Tibial artery (tissue), 4 donors: ENCODE measurements at places on chromosomes 1 and 21.

DNA sequence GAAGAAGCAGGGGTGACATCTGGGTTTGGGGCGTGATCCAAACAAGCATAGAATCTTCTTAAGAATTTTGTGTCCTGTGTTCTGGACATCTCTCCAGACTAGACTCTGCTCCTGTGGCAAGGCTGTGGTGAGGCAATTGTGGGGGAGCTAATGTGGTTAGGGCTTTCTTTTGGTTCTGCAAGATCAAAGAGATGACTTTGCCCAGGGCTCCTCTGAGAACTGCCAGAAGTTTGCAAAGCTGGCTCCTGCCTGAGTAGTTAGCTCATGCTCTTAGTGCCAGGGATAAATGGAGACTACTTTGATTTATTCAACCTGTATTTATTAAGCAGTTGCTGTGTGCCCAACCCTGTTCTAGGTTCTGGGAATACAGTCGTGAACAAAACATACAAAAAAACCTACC, 34.0 kb upstream of the CRNN start:
- no peak for DNase-seq

DNA sequence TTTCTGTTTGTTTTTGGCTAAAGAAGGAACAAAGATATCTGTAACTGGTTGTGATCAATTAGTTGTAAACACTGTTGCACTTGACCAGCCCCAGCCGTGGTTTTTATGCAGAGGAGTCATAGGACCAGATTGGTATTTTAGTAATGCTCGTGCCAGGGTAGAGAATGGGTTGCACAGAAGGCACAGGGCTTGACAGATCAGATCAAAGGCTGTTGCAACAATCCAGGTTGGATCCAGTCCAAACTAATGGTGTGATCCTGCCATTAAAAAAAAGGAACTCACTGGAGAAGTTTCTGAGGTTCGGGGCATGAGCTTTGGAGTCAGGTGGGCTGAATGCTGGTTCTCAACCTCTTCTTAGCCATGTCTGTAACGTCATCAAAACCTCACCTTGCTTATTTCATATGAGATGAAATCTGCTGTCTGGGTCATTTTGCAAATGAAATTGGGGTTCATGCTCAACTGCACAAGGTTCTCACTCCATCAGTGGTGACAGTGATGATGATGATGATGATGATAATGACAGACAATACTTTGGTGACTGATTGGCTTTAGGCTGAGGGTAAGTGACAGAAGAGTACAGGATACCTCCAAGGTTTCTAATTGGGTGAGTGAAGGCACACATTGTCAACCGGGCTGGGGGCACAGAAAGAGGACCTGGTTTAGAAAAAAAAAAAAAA, 43.1 kb downstream of the ZNF281 start:
- DNase-seq, result no peak

GRCh38 chr1:223242971-223243370, 99.9 kb upstream of the TLR5 start:
- no peak for DNase-seq

- DNase-seq, result no peak
Measured at GRCh38 chr21:39454949-39455668, 3.3 kb downstream of the SH3BGR start.

GRCh38 chr1:21217812-21218596, 41.3 kb upstream of the EIF4G3 start:
- no peak for DNase-seq

GRCh38 chr1:10001016-10001665, 4.1 kb downstream of the RBP7 start:
- DNase-seq, result no peak

GRCh38 chr21:21897275-21897883, 899.2 kb downstream of the NCAM2 start:
- DNase-seq, result no peak

- peak; percentile 44 for DNase-seq
Measured at GRCh38 chr1:156623946-156624813, 5.0 kb downstream of the HAPLN2 start.

DNA sequence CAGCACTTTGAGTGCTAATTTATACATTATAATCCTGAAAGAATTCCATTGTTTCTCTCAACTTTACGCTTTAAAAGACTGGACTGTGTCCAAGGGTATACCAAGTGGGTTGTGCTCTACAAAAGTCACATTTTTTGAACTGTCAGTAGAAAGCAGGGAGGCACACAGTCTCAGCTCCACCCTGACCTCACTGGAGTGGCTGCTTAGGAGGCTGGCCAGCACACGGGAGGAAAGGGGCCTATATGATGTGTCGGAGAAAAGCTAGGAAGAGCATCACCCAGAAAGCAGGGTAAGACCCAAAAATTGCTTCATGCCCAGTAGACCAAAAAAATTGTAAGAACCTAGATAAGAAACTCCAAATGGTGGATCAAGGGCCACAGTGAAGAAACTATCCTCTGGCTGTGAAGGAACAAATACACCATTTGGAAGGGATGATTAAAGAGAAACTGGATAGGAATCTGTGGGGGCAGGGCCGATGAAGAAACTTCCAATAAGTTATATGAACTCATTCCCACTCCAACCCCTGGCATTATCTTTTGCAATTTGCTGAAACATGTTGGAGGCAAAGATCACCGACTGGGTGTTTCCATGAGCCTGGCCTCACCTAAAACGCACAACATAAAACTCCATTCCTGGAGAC, 1.9 kb downstream of the S100A10 start:
- DNase-seq, result no peak

- DNase-seq, result no peak
Measured at GRCh38 chr1:240188139-240188538, 96.5 kb downstream of the FMN2 start.

GRCh38 chr1:113534875-113535274, 144.6 kb downstream of the MAGI3 start:
- no peak for DNase-seq

- no peak for DNase-seq
Measured at GRCh38 chr1:192983349-192983980, 75.7 kb downstream of the UCHL5 start.

- no peak for DNase-seq
Measured at GRCh38 chr1:40858856-40859416, 3.2 kb downstream of the CITED4 start.

DNA sequence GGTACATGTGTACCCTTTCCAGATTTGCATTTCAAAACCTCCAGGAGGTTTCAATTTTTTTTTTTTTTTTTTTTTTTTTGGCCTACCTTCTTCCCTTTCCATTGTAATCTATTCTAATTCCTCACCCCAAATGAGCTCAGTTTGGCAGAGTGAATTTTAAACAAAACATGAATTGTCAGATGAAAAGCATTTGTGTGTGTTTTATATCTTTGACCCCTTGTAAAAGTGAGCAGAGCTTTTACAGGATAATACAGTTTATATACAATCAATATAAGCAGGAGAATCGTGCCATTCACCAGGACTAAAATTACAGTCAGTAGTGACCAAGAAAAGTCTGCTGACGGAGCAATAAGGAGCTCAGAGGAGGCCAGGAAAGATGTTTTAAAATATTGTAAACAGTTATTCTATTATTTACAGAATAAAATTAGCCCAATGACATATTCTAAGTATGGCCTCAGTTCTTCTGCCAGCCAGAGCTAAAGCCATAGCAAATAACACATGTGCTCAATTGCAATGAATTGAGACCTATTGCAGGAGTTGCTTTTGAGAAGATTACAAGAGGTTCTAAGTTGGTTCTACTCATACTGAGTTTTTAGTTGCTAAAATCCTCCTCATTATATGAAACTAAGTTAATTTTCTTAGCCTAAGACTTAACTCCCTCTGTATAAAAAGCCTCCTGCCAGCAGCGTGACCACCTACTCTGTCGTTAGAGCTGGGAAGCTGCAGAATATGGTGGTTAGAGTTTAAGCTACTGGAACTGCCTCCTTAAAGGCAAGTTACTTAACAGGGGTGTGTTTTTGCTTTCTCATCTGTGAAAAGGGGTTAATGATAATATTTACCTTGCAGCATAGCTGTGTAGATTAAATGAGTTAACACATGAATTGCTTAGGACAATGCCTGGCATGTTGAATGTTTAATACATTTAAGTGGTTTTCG, 50.8 kb upstream of the ZNF326 start:
- DNase-seq, result no peak

DNA sequence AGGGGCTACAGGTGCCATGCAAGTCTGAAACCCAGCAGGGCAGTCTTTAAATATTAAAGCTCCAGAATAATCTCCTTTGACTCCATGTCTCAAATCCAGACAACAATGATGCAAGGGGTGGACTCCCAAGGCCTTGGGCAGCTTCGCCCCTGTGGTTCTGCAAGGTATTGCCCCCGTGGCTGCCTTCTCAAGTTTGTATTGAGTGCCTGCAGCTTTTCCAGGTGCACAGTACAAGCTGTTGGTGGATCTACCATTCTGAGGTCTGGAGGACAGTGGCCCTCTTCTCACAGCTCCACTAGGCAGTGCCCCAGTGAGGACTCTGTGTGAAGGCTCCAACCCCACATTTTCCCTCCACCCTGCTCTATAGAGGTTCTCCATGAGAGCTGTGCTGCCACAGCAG, 3.7 kb upstream of the MROH9 start:
- no peak for DNase-seq

DNA sequence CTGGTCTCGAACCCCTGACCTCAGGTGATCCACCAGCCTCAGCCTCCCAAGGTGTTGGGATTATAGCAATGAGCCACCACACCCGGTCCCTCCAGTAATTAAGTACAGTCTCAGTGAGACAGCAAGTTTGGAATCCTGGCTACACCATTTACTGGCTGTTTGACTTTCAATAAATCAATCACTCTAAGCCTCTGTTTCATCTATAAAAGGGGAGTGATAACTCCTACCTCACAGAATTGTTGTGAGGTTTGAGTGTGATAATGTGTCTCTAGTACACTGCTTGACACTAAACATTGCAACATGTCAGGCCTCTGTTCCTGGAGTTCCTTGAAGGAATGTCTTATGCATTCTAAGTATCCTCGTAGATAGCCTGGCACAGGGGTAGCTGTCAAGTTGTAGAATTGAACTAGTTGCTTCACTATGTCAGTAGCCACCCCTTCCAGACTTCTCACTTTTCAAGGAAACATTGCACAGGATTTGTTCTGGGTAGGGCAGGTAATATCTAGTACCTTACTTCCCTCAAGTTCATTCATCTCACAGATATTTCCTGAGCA, 12.4 kb downstream of the ENTREP3 start:
- no peak for DNase-seq

DNA sequence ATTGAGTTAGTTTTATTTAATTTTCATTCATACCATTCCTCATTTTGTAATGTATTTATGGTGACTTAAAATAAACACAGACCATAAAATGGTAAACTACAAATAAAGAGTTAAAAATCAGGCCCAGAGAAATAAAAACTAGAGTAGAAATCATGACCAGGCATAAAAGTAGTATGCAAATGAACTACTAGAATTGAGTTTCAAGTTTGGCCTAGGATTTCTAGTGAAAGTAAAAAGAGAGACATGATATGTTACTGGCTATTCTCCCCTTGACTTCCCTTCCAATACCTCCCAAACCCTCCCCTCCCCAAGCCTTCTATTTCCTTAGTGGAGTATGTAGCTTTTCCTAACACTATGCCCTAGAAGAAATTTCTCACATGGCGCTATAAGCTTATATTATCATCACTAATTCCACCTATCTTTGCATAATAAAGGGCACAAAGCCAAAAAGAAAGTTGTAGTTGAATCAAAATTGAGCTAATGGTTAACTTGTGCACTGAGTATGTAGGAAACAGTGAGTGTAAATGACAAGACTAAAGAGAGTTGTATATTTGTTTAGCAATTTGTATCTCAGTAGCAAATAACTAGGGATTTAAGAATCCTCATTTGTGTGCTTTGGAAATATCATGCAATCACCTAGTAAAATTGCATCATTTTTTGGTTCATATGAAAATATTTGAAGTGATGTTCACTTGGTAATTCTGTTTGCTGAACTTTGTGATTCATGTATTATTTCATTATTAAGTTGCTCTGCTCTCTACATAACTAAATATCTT, 29.7 kb upstream of the CDC14A start:
- no peak for DNase-seq

GRCh38 chr1:176575991-176576390, 113.0 kb downstream of the PAPPA2 start:
- no peak for DNase-seq

GRCh38 chr1:27306892-27307761, 14.8 kb upstream of the TMEM222 start:
- DNase-seq, result no peak

- DNase-seq, result no peak
Measured at GRCh38 chr1:236558081-236558480, 34.3 kb downstream of the LGALS8 start.

GRCh38 chr21:15406791-15407190, 323.0 kb upstream of the USP25 start:
- DNase-seq, result no peak

- DNase-seq, result no peak
Measured at GRCh38 chr21:42223826-42224575, 5.1 kb downstream of the ABCG1 start.

GRCh38 chr1:3069491-3070308, 697 bp downstream of the PRDM16 start:
- DNase-seq, result peak; percentile 84

GRCh38 chr1:164591858-164592257, 32.9 kb downstream of the PBX1 start:
- DNase-seq, result no peak

GRCh38 chr1:86828024-86828423, 85.9 kb downstream of the SELENOF start:
- no peak for DNase-seq

DNA sequence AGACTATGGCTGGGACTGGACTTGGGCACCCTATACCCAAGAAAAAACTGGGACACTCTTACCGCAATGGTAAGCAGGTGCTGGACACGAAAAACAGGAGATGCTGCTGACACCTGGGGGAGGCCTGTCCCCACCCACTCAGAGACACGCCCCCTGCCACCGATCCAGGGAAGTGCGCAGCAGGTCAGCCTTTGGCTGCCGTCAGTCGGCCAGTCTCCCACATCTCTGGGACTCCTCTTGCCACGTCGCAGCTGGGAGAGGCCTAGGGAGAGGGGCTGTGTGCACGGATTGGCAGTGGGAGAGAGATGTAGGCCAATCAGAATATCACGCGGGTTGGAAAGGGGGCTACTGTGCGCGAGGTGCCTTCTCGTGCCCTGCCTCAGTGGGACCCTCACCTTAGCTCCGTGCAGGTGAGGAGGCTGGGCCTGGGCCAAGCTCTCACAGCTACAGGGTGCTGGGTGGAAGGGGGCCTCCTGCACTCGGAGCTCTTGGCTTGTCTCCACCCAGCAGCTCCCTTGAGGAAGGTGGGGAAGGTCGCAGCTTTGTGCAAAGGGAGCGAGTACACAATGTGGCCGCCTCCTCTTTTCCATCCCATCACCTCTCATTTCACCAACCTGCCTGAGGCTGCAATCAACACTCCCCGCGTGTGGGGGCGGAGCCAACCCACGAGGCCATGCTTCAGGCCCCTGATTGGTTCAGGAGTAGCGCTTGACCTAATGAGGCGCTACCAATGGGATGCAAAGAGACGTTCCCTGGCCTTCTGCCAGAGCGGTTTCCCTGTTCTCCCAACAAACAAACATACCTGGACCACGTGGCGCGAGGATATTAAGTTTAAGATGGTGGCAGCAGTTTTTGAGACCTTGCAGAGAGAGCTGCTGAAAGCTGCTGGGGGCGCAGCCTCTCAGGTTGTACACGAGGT, 25.7 kb upstream of the LDLRAP1 start:
- no peak for DNase-seq

GRCh38 chr1:181789395-181789794, 272.1 kb downstream of the ZNF648 start:
- DNase-seq, result no peak
